Subcutaneous preadipocyte (primary cell): ENCODE measurements at places on chromosomes 4 and X. TPM values are rescaled to one million over a fixed set of nuclear protein-coding genes. Genes with fewer than 3 reads are reported as not detected.

Gene LUZP4
- total RNA-seq: not detected in 2 replicates

Gene ATP7A
- 6.2 and 7.0 TPM in 2 replicates for total RNA-seq

Gene FAM149A
- total RNA-seq: 5.1 and 7.7 TPM in 2 replicates

Gene AVPR2
- not detected in 2 replicates for total RNA-seq

Gene VCX3B
- not detected in 2 replicates for total RNA-seq

Gene SERTM2
- under 0.01 TPM in 1 of 2 replicates, not detected in the other for total RNA-seq

Gene HMX1
- not detected in 2 replicates for total RNA-seq

Gene GPRASP3
- total RNA-seq: 2.6 and 2.9 TPM in 2 replicates

Gene ZNF732
- 0.37 and 0.59 TPM in 2 replicates for total RNA-seq

Gene GAGE12E
- not detected in 2 replicates for total RNA-seq

Gene LGI2
- under 0.01 TPM in 1 of 2 replicates, not detected in the other for total RNA-seq

Gene REELD1
- not detected in 2 replicates for total RNA-seq

Gene TAF7L
- total RNA-seq: 0.37 and 0.39 TPM in 2 replicates

Gene CLDN34
- total RNA-seq: not detected in 2 replicates

Gene CT45A10
- not detected in 2 replicates for total RNA-seq

Gene RASSF6
- total RNA-seq: under 0.01 TPM in 1 of 2 replicates, not detected in the other

Gene ADGRG2
- 11.9 and 14.0 TPM in 2 replicates for total RNA-seq

Gene SOD3
- 1.6 and 7.7 TPM in 2 replicates for total RNA-seq

Gene DUSP9
- under 0.01 TPM in 1 of 2 replicates, not detected in the other for total RNA-seq

Gene TMEM144
- total RNA-seq: 5.9 and 6.6 TPM in 2 replicates

Gene ZNF182
- 2.6 and 3.1 TPM in 2 replicates for total RNA-seq

Gene PPARGC1A
- 0.59 and 0.73 TPM in 2 replicates for total RNA-seq

Gene EBP
- 168 and 261 TPM in 2 replicates for total RNA-seq

Gene TMPRSS11A
- total RNA-seq: not detected in 2 replicates

Gene ITIH6
- not detected in 2 replicates for total RNA-seq

Gene TCEAL3
- 4.0 and 5.5 TPM in 2 replicates for total RNA-seq

Gene PAK3
- total RNA-seq: under 0.01 TPM in 2 replicates

Gene LRIT3
- under 0.01 TPM in 2 replicates for total RNA-seq

Gene RS1
- total RNA-seq: not detected in 2 replicates

Gene TEX13B
- total RNA-seq: not detected in 2 replicates

Gene GPR50
- not detected in 2 replicates for total RNA-seq

Gene OTOP1
- not detected in 2 replicates for total RNA-seq

Gene DDIT4L
- total RNA-seq: 6.3 and 12.9 TPM in 2 replicates

Gene GYG2
- total RNA-seq: 0.59 and 0.73 TPM in 2 replicates

Gene SMPX
- total RNA-seq: not detected in 2 replicates

Gene GDPD2
- under 0.01 TPM in 2 replicates for total RNA-seq

Gene UGT2B7
- 0.20 TPM in 1 of 2 replicates, not detected in the other for total RNA-seq

Gene RNF128
- under 0.01 and 0.20 TPM in 2 replicates for total RNA-seq

Gene MAP3K15
- not detected in 2 replicates for total RNA-seq

Gene FGFR3
- 0.20 and 2.2 TPM in 2 replicates for total RNA-seq
